ENCODE measurements at places on chromosomes 12 and 14.

- DNase-seq = peak; percentile 40
Observed at GRCh38 chr14:63717702-63718101, 10.2 kb downstream of the SGPP1 start.

- DNase-seq = no peak
Observed at GRCh38 chr12:90166671-90167070, 458.0 kb upstream of the ATP2B1 start.

GRCh38 chr14:76205708-76206107, 54.0 kb downstream of the GPATCH2L start:
- DNase-seq = no peak

DNA sequence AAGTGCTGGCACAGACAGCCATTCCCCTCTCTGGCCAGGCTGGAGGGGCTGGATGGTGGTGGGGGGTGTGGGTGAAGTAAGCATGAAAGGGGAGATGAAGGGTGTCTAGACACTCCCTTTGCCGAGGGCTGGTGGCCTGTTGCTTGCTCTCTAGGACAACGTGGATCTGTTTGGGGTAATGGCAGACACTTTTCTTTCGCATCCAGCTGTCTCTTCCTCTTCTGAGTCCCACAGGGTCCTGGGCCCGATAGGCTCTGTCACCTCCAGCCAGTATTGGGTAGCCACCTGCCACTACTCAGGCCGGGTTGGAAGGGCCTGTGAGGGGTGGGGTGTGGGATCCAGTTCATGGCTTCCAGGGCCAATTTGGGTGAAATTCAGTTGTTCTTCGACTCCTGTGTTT, 218.1 kb downstream of the CACNA1C start:
- no peak for DNase-seq

- DNase-seq = no peak
Observed at GRCh38 chr12:53219292-53219955, 12.4 kb upstream of the ITGB7 start.

DNA sequence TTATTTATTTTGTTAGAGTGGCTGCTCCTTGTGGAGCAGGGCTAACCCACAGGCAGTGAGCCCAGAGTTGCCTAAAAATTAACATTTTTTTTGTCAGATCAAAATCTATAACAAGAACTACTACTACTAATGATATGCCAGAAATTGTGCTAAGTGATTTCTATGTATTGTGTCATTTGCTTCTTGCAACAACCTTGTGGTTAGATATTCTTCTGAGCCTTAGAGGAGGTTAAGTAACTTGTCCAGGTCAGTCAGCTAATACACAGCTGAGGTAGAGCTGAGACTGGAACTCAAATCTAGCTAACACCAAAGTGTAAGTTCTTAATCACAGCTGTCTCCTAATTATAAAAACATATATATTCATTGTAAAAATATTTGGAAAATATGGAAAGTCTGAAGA, 29.8 kb downstream of the CFL2 start:
- no peak for DNase-seq

- DNase-seq = no peak
Observed at GRCh38 chr14:37438444-37438843, 156.6 kb downstream of the FOXA1 start.

GRCh38 chr12:78120866-78121560, 290.3 kb downstream of the NAV3 start:
- no peak for DNase-seq

DNA sequence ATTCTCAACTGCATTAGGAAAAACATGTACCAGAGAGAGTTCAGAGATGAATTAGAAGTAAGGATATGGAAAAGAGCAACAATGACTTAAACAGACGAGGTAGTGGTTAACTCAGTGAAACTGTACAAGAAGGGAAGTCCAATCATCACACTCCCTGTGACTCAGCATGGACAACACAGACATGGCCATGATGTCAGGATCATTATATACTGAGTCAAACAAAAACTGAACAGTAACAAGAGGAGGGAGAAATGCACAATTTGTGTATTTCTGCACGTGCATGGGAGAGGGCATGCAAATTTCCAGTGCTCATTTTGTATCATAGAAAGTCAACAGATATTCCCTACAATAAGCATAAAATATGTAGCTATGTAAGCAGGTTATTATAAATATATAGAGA, 1037.8 kb downstream of the BCL11B start:
- no peak for DNase-seq

GRCh38 chr14:100574642-100575031, 12.6 kb downstream of the BEGAIN start:
- DNase-seq = no peak

DNA sequence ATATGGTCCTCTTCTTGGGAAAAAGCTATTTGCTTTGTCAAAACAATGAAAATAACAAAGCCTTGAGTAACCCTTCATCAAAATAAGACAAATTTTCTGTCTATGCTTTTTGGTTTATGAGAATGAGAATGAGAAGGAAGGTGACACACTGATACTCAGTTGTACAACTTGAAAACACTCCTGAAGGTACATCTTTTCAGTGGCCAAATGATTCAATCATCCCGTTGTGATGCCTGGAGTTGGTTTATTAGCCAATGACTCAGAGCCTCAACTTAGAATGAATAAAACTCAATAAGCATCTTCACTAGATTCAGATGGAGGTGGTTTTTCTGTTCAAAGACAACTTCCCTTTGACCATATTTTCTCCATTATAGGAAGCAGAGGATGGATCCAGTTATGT, 7.8 kb upstream of the CALM1 start:
- no peak for DNase-seq

DNA sequence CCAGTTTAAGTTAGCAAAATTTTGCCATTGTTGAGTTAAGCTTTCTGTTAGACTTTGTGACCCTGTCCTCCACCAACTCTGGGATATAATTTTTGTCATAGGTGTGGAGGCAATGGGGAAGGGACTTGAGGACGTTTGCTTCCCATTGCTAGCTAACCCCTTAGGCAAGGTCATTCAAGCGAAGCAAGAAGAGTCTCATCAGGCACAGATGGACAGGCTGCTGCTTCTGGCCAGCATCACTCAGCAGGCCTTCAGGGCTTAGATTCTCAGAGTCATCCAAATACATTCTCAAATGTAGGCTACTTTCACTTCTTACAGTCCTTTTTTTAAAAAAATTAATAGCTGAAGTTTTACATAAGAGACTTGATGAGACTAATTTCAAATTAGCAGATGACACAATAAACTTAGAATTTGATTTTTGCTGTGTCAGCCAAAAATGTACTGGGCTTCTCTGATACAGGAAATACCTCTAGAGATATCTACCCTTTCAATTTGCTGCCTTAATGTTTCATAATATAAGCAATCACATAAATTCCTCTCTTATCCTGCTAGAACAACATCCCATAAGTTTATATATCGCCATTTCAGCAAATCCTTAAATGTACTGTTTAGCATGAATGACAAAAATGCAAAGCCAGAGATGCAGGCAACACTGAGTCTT, 875.2 kb downstream of the FLRT2 start:
- no peak for DNase-seq

GRCh38 chr12:31029916-31030562, 43.6 kb upstream of the DDX11 start:
- no peak for DNase-seq

- no peak for DNase-seq
Observed at GRCh38 chr12:94254270-94254669, 105.9 kb downstream of the PLXNC1 start.

DNA sequence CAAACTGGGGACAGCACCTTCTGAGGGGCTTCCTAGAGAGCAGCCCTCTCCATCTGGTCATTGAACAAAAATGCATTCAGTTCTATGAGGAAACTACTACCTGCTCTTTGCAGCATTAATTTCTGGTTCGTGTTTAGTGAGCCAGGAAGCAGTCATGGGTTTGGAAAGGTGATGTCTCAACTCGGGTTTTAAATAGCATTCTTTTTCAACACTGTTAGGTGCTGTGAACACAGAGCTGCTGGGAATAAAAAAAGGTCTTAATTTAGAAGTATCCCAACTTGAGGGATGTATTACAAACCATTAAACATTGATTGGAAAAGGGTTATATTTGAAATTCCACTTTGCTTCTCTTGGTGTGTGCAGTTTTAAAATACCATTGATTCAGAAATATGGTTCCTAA, 9.3 kb downstream of the MYO1H start:
- no peak for DNase-seq

DNA sequence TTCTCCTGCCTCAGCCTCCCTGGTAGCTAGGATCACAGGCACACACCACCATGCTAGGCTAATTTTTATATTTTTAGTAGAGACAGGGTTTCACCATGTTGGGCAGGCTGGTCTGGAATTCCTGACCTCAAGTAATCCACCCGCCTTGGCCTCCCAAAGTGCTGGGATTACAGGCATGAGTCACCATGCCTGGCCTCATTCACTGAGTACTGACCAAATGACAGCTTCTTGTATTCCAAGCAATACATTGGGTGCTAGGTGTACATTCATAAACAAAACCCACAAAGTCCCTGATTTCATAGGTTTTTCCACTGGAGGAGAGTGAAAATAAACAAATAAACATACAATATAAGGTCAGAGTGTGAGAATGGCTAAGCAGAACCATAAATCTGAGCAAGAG, 136.3 kb downstream of the HELB start:
- DNase-seq = no peak

GRCh38 chr12:27922531-27923139, 49.9 kb downstream of the PTHLH start:
- DNase-seq = no peak

DNA sequence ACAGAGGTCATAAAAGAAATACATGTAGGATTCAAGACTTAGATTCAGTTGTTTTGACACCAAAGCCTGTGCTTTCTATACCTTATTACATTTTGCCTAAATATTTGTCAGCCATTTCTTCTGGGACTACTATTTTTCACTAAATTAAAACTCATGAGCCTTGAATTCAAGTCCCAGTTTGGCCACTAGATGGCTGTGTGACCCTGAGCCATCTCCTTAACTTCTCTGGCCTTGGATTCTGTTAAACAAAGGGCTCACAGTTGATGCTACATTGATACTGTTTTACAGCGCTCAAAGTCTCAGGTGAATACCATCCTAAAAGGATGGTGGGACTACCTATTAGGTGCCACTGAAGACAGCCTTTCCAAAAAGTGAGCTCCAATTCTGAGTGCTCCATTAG, 39.6 kb upstream of the CCDC198 start:
- DNase-seq = no peak

DNA sequence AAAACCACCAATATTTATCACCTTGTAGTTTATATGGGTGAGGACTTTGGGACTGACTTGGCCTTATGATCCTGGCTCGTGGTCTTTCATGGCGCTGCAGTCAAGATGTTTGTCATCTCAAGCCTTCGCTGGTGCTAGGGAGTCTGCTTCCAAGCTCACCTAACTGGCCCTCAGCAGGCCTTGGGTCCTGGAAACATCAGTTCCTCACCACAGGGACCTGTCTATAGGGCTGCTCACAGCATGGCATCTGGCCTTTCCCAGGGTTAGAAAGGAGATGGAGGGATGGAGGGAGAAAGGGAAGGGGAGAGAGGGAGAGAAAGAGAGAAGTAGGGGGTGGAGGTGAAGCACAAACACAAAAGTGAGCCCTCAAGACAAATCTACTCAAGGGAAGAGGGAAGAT, 31.7 kb downstream of the VCPKMT start:
- DNase-seq = no peak

DNA sequence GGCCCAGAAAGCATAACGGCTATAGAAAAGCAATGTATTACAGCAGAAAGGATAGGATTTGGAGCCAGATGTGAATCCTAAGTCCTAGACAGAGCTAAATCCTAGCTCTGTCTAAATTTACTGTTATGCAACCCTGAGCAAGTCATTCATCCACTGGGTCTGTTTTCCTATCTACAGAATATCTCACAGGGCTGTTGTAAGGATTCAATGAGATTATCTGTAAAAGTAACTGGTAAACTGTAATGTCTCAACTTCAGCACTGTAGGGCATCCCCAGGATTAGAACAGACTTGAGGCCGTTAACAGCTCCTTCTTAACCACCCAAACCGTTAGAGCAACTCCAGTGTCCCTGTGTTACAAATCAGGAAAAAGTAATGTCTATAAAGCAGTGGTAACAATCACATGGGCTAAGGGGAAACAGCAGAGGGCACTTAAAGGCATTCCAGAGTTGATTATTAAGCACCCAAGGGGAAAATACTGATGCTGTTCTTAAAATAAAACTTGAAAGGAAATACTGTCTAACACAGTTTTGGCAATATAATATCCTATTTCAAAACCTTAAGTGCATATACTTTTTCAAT, 10.1 kb downstream of the GMFB start:
- no peak for DNase-seq

- DNase-seq = no peak
Observed at GRCh38 chr14:99352688-99353280, 80.8 kb upstream of the BCL11B start.

DNA sequence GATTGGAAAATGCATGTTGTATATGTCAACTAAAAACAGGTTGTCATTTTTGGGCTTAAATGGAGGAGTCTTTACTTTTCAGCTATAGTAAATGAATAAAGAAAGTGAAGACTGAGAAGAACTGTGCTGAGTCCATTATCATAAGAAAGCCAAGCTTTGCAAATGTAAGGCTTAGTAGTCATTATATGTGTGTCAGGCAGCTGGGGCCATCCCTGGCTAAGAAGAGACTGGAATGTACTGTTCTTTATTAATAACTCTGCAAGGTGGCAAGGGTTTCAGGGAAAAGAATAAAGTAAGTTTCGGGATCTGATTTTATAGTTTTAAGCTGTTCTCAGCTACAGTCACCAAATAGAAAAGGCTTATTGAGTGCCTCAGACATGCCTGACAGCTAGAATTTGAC, 48.7 kb downstream of the SRGAP1 start:
- peak; percentile 81 for DNase-seq

- no peak for DNase-seq
Observed at GRCh38 chr14:101290611-101291010, 270.7 kb upstream of the DIO3 start.
